ENCODE measurements at places on chromosomes 16 and 17.

DNA sequence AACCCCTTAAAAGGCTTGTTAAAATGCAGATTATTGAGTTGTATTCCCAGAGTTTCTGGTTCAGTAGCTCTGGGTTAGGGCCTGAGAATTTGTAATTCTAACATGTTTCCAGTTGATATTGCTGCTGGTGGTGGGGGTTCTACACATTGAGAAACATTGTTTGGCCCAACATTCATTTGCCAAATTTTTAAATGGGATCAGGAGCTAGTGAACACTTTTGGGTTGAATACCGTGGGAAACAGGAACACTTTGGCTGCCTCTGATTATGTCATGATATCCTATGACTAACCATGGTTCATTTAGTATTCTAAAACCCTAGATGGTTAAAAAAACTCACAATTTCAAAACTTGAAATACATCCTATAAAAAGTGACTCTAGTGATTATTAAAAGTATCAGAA, 89.3 kb downstream of the RPGRIP1L start:
- no peak for DNase-seq

GRCh38 chr17:206941-207560, 25.6 kb upstream of the DOC2B start:
- no peak for DNase-seq

DNA sequence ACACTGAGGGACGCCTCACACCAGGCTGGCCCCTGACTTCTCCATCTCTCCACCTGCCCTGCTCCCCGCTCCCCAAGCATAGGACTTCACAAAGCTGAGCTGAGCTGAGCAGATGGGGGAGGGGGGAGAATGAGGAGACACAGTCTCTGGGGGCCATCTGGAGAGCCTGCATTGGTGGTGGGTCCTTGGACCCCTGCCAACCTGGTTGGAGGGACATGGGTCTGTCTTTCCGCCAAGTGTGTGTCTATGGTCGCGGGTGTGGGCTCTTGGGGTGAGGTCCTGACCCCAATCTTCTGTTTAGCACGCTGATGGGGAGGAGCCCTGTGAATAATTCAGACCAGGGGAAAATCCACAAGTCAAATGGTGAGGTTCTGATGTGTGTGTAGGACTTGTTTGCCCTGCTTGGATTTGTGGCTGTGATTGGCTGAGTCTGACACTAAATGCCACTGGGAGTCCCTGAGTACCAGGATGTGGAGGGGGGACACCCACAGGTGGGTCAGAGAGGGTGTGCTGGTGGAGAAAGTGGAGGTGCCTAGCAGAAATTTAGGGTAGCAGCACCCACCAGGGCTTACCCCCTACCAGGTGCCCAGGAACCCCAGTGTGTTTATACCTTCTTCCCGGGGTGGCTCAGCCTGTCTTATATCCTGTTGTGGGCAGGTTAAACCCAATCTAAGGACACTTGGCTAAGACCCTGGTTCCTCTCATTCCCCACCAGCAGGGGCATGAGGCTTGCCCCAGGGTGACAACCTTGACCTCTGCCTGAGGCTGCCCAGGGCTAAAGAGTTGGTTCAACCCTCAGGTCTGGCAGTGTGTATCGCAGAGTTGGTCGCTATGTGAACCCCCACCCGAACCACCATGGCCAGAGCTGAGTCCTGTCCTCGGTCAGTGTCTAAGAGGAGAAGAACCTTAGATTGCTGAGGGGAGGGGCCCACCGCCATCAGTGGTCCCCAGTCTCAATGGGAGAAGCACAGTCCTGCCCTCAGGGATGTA, 2.1 kb downstream of the FMNL1 start:
- DNase-seq: no peak

- no peak for DNase-seq
These were observed 14.1 kb downstream of the FAM222B start for GRCh38 chr17:28828294-28829040.

- no peak for DNase-seq
These were observed 255.0 kb upstream of the MYOCD start for GRCh38 chr17:12410717-12411116.

All from A172 (cell line).